ENCODE measurements at places on chromosomes 6 and 20. TPM values are rescaled to one million over a fixed set of nuclear protein-coding genes. Genes with fewer than 3 reads are reported as not detected.

DNA sequence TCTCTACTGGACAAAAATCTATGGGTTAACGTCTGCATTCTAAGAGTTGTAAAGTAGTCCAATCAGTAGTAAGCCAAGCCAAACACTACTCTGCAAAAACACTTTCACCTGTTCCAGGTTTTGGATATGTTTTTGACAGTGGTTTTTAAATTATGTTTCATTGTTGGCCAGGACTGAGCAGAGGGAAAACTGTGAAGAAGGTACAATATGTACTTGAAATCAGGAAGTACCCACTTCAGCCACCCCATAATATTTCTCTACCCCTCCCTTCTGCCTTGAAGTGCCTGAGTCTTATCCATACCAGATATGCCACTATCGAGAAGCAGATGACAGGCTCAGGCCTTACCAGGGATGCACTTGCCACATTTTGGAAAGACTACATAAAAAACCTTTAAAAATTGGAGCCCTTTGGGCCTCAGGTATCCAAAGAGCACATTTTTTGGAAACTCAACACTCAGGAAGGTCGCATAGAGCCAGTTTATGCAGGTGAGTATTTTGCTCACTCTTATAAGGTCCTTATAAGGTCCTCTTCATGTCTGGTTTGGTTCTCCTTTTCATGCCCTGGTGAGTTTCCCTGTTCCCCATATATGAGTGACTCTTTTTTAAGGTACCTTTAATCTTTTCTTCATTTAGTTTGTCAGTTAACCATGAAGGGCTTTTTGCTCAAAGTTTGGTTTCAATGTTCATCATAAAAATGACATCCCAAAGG, 859.3 kb upstream of the FLRT3 start:
- no peak for DNase-seq

The MRPS18B gene
- 36.3 TPM for total RNA-seq

The ADNP gene
- total RNA-seq = 51.8 TPM

DNA sequence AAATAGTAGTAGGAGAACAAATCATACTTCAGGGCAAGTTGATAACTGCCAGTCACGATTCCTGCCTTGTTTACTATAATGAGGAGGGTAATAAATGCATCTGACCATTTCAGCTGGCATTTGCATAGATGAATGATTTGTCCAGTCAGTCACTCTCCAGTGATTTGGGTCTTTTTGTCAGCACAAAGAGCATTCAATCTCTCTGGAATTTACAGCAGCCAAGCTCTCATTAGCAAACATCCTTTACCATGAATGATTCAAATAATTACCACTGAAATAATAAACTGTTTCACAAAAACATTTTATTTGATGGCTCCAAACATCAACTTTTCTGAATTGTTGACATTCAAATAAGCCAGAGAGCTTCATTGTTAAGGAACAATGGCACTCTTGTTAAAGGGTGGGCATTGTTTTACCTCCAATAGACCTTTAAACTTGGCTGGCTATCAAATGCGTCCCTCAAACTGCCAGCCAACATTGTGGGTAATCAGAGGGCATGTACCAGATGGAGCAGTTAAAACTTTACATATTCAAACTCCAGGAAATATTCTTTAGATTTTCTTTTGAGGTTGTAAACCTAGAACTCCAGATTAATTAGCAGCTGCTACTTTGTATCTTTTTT, 30.0 kb upstream of the FBXL4 start:
- no peak for DNase-seq

GRCh38 chr6:33955566-33955965, 151.8 kb upstream of the MLN start:
- DNase-seq = no peak

The ZNF165 gene
- 6.7 TPM for total RNA-seq

- DNase-seq = no peak
These were observed 420.3 kb upstream of the FLRT3 start for GRCh38 chr20:14757728-14758127.

The SMPDL3A gene
- 202 TPM for total RNA-seq

The SLC17A9 gene
- 4.9 TPM for total RNA-seq

The TRIM15 gene
- 81.8 TPM for total RNA-seq
